SJCRH30 (cell line): ENCODE measurements at places on chromosomes 5 and 9. TPM values are rescaled to one million over a fixed set of nuclear protein-coding genes. Genes with fewer than 3 reads are reported as not detected.

Gene EIF4E1B
- total RNA-seq: not detected in 2 replicates

Gene B4GALT7
- 17.4 and 22.3 TPM in 2 replicates for total RNA-seq

Gene ROR2
- not detected in 2 replicates for total RNA-seq

Gene RIMOC1
- 41.8 and 44.7 TPM in 2 replicates for total RNA-seq

DNA sequence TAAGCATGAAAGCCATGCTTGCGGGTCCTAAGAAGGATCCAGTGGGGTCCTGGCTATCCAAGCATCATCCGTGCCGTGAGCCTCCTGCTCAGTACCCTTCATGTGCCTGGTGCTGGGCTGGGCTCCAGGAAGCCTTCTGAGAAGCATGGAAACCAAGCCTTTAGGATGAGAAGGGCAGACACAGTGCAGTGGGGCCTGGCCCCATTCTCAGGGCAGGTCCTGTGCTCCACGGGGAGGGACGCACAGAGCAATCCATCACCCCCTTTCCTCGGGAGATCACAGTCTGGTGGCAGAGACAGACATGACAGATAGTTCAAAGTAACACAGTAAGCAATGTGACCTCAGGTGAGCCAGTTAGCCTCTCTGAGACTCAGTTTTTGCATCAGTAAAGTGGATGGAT lies 76.9 kb downstream of the RGS3 start:
- H3K4me1 ChIP-seq: peaks cover 29% of the 10 kb centered on the region
- no peak overlapping the region for H3K4me3 ChIP-seq
- no peak for DNase-seq
- no peaks in the 10 kb centered on the region for H3K36me3 ChIP-seq

DNA sequence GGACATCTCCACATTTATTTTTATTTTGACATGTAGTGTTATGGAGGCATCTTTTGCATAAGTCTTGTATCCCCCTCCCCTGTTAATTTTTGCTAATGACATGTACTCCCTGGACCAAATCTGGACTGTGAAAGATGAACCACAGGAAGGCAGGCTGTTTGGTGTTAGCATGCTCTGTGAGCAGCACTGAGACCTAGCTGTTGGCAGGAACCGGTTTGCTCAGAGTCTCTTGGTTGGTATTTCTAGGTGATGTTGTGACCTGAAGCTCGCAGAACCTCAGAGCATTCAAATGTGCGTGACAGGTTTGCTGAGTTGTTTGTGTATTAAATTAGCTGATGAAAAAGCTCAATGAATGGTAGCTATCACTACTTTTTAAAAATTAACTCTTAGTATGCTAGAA lies 53.6 kb upstream of the PHF2 start:
- no peak overlapping the region for H3K4me3 ChIP-seq
- no peak for DNase-seq
- H3K27ac ChIP-seq: no peak overlapping the region
- H3K36me3 ChIP-seq: peaks cover 23% of the 10 kb centered on the region
- no peaks in the 10 kb centered on the region for H3K27me3 ChIP-seq

GRCh38 chr5:35194635-35195471 lies 35.4 kb downstream of the PRLR start:
- H3K4me1 ChIP-seq: peaks cover 28% of the 10 kb centered on the region
- H3K4me3 ChIP-seq: no peak overlapping the region
- no peak for DNase-seq
- H3K36me3 ChIP-seq: no peaks in the 10 kb centered on the region
- H3K27ac ChIP-seq: no peak overlapping the region

- no peaks in the 10 kb centered on the region for H3K36me3 ChIP-seq
- H3K27me3 ChIP-seq: peaks cover 20% of the 10 kb centered on the region; the same call in 1 of the 2 replicates
- H3K4me1 ChIP-seq: no peaks in the 10 kb centered on the region
- no peak for DNase-seq
These were observed 47.3 kb downstream of the WNK2 start for GRCh38 chr9:93231121-93231694.

DNA sequence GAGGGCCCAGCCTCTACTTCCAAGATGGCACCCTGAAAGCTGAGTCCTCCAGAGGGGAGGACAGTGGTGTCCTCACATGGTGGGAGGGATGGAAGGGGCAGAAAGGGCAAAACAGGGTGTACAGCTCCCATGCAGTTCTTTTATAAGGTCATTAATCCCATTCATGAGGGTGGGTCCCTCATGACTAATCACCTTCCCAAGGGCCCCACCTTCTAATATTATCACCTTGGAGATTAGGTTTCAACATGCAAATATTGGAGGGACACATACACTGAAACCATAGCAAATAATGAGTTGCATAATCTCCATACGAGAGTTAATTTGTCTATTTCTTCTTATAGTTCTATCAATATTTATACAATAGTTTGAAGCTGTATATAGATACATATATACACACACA lies 5.8 kb upstream of the ZBTB43 start:
- no peak overlapping the region for H3K4me3 ChIP-seq
- no peaks in the 10 kb centered on the region for H3K36me3 ChIP-seq
- H3K4me1 ChIP-seq: no peaks in the 10 kb centered on the region
- no peak overlapping the region for H3K27ac ChIP-seq

DNA sequence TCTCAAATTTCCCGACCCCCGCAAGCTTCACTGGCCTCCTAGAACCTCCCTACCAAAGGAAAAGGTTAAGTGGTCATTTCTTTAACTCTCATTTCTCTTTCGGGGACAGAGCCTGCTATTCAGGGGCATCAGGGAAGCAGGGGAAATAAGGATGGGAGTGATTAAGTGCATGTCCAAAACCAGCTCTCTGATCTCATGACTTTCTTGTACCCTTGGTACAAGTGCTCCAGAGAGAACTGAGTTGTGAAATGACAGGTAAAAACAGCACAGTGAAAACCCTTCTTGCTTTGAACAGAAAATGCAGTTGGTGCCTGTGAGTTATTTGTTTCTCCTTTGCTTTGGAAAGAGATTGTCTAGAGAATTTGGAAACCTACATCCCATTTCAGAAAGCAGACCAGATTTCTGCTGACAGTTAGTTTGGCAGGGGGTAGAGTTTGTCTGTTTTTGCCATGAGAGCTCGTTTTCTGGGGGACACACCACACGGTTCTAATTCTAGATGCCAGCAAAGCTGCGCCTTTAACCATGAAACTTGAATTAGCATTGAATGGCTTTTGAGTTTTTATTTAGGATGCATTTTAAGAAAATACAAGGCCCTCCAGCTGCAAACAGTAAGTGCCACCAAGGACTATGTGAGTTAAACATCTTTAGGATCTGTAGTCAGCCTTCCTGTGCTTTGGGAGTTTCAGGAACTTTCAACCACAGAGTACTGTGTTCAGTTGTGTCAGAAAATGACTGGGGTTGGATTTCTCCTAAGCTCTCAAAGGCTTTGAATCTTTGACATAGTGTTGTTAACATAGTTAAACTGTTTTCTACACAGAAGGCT lies 161.7 kb upstream of the LHFPL2 start:
- no peaks in the 10 kb centered on the region for H3K27me3 ChIP-seq
- peak overlapping the region; percentile 65 for H3K27ac ChIP-seq
- no peaks in the 10 kb centered on the region for H3K36me3 ChIP-seq
- peaks cover 23% of the 10 kb centered on the region for H3K4me1 ChIP-seq
- DNase-seq: no peak
- H3K4me3 ChIP-seq: no peak overlapping the region

GRCh38 chr9:38432922-38433510 lies 8.8 kb upstream of the IGFBPL1 start:
- H3K36me3 ChIP-seq: no peaks in the 10 kb centered on the region
- peak; percentile 71 for DNase-seq
- H3K4me3 ChIP-seq: no peak overlapping the region
- no peak overlapping the region for H3K27ac ChIP-seq

- DNase-seq: no peak
- H3K36me3 ChIP-seq: no peaks in the 10 kb centered on the region
- peaks cover 27% of the 10 kb centered on the region for H3K4me1 ChIP-seq
These were observed 52.3 kb upstream of the EGFL7 start for GRCh38 chr9:136610426-136610825.

GRCh38 chr5:123150089-123150488 lies 61.0 kb downstream of the PRDM6 start:
- H3K27ac ChIP-seq: no peak overlapping the region
- H3K4me1 ChIP-seq: no peaks in the 10 kb centered on the region
- H3K36me3 ChIP-seq: no peaks in the 10 kb centered on the region
- no peak overlapping the region for H3K4me3 ChIP-seq
- no peaks in the 10 kb centered on the region for H3K27me3 ChIP-seq

DNA sequence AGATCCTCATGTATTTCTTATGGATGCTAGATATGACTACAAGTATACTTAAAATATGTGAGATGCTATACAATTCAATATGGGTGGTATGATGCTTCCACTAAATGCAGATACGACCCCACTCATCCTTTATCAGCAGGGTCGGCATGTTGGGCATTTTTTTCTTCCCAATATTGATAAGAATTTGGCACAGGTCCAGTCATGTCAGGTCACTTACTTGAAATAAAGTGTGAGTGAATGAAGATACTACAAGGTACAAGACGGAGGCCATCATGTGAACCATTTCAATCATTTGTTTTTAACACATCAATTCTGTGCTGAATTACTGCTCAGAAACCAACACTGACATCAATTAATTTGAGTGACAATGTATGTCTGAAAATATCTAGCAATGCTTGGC lies 146.9 kb upstream of the GNA14 start:
- no peak overlapping the region for H3K4me3 ChIP-seq
- no peak for DNase-seq
- no peak overlapping the region for H3K27ac ChIP-seq
- H3K36me3 ChIP-seq: no peaks in the 10 kb centered on the region
- no peaks in the 10 kb centered on the region; the same call in 1 of the 2 replicates for H3K4me1 ChIP-seq

DNA sequence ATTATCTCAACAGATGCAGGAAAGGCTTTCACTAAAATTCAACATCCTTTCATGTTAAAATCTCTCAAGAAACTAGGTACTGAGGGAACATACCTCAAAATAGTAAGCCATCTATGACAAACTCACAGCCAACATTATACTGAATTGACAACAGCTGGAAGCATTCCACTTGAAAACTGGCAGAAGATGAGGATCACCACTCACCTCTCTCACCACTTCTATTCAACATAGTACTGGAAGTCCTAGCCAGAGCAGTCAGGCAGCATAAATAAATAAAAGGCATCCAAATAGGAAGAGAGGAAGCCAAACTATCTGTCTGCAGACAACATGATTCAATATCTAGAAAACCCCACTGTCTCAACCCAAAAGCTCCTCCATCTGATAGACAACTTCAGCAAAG lies 203.6 kb upstream of the GRAMD2B start:
- no peaks in the 10 kb centered on the region for H3K36me3 ChIP-seq
- H3K27ac ChIP-seq: no peak overlapping the region
- H3K4me1 ChIP-seq: no peaks in the 10 kb centered on the region
- no peak for DNase-seq
- no peak overlapping the region for H3K4me3 ChIP-seq
- no peaks in the 10 kb centered on the region for H3K27me3 ChIP-seq
